Effector memory CD4-positive, alpha-beta T cell (primary cell): ENCODE measurements at places on chromosomes 5 and 9.

GRCh38 chr5:170305646-170306025, 8.1 kb upstream of the LCP2 start:
- H3K4me3 ChIP-seq: no peak overlapping the region
- peaks cover 31% of the 10 kb centered on the region for H3K4me1 ChIP-seq
- DNase-seq: no peak

GRCh38 chr5:169694091-169694625, 57.1 kb downstream of the DOCK2 start:
- peaks cover 77% of the 10 kb centered on the region for H3K36me3 ChIP-seq
- no peak for DNase-seq
- no peaks in the 10 kb centered on the region for H3K27me3 ChIP-seq
- no peaks in the 10 kb centered on the region for H3K4me1 ChIP-seq

DNA sequence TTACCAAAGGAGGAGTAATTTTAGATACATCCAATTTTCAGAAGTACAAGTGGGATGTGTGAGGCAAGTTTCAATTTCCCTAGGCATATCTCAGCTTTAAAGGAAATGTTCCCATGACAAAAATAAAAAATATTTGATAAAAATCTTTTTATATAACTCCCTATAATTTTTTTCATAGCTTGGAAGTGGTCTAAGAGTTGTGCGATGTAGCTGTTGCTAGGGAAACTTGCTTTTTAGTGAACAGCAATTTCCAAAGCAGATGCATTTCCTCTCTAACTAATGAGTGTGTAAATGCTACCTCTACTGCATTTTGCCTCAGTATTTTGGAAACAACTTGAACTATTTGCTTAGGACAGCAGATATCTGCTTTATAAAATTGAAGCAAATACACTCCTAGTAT, 39.6 kb downstream of the MACIR start:
- no peaks in the 10 kb centered on the region for H3K27me3 ChIP-seq
- no peaks in the 10 kb centered on the region for H3K36me3 ChIP-seq
- no peak overlapping the region for H3K4me3 ChIP-seq

- no peak overlapping the region for H3K27ac ChIP-seq
- H3K4me1 ChIP-seq: peaks cover 75% of the 10 kb centered on the region
- no peak for DNase-seq
- no peaks in the 10 kb centered on the region for H3K36me3 ChIP-seq
- no peaks in the 10 kb centered on the region for H3K27me3 ChIP-seq
Measured at GRCh38 chr9:89532944-89533343, 35.0 kb upstream of the SEMA4D start.

- DNase-seq: no peak
- H3K4me1 ChIP-seq: no peaks in the 10 kb centered on the region
- no peak overlapping the region for H3K4me3 ChIP-seq
- H3K27me3 ChIP-seq: no peaks in the 10 kb centered on the region
- no peak overlapping the region for H3K27ac ChIP-seq
- H3K36me3 ChIP-seq: no peaks in the 10 kb centered on the region
Measured at GRCh38 chr9:94159069-94159939, 75.0 kb downstream of the PTPDC1 start.

- H3K36me3 ChIP-seq: no peaks in the 10 kb centered on the region
- no peak overlapping the region for H3K4me3 ChIP-seq
- no peaks in the 10 kb centered on the region for H3K4me1 ChIP-seq
- no peaks in the 10 kb centered on the region for H3K27me3 ChIP-seq
- DNase-seq: no peak
- H3K27ac ChIP-seq: no peak overlapping the region
Measured at GRCh38 chr5:61401726-61402125, 69.7 kb downstream of the ZSWIM6 start.
